Left colon (tissue), 2 donors: ENCODE measurements at places on chromosomes 16 and 17.

DNA sequence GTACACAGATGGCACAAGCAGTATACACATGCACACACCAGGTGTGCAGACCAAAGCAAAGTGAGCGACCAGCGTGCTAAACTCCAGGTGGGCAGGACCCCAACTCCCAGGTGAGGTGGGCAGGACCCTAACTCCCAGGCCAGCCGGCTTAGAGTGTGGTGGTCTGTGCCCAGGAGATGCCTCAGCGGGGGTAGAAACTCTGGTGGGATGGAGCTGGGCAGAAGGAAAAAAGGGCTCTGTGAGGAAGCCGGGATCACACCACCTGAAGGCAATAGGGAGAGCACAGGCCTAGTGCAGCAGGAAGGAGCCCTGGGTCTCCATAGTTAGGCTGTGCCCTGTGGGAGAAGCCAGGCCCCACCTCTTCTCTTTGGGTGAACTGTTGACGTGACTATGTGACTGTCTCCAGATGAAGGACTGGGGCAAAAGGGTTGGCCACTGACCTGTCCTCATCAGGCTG lies 1.6 kb upstream of the FOXJ1 start:
- no peak for DNase-seq

GRCh38 chr17:43695970-43696865 lies 34.5 kb upstream of the MEOX1 start:
- DNase-seq: no peak

DNA sequence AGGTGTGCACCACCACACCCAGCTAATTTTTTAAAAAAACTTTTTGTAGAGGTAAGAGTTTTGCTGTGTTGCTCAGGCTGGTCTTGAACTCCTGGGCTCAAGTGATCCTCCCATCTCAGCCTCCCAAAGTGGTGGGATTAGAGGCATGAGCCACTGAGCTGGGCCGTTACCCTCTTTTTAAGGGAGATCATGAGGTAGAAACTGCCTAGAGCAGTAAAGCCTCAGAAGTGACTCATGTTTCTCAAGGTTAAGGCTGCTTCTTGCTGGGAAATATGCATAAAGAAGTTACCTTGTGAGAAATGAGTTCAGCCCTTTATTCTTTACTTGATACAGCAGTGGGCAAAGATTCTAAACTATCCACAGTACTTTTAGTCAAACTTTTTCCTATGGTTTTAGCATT lies 38.2 kb downstream of the GRB2 start:
- DNase-seq: no peak

DNA sequence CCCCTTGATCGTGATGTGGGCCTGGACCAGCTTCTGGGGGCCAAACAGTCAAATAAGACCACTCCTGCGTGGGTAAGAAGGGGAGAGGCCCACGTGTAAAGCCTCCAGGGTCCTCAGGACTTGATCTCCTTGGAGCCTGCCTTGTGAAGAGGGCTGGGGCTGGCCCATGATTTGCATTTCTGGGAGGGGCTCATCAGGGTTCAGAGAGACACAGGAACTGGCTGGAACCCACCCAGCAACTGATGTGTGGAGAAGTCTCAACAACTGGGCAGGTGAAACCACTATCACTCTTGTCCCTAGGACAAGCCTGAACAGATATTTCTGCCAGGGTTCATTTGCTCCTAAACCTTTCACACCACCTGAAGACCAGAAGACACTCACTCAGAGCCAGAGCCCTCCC lies 214.7 kb downstream of the ZNF423 start:
- DNase-seq: no peak

GRCh38 chr17:44350733-44351226 lies 5.7 kb downstream of the GRN start:
- DNase-seq: peak; percentile 77

GRCh38 chr17:60135151-60135950 lies 14.4 kb upstream of the CA4 start:
- DNase-seq: peak; percentile 89

DNA sequence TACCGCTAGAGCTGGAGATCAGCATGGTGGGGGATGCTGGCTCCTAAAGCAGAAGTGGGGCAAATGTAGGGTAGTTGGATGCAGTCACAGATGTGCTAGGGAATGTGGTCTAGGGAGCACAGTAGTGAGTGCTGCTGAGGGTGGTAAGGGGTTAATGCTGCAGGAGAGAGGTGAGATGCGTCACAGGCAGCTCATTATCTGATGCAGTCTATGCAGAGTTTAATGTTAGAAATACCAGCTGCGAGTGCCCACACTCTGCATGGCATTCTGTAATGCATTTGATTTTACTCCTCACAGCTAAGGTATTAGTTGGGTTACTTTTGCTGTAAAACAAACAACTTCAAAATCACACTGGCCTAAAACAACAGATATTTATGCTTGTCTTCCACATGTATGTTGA lies 491.3 kb upstream of the HSBP1 start:
- no peak for DNase-seq

DNA sequence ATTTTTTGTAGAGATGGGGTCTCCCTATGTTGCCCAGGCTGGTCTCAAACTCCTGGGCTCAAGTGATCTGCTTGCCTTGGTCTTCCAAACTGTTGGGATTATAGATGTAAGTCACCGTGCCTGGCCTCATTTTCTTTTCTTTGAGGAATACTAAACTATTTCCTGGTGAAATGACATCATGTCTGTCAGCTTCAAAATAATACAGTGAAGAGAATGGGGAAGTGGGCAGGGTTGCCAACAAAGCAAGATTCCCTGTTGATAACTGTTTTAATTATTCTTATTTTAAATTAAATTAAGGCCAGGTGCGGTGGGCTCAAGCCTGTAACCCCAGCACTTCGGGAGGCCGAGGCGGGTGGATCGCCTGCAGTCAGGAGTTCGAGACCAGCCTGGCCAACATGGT lies 21.1 kb downstream of the PIPOX start:
- DNase-seq: no peak

DNA sequence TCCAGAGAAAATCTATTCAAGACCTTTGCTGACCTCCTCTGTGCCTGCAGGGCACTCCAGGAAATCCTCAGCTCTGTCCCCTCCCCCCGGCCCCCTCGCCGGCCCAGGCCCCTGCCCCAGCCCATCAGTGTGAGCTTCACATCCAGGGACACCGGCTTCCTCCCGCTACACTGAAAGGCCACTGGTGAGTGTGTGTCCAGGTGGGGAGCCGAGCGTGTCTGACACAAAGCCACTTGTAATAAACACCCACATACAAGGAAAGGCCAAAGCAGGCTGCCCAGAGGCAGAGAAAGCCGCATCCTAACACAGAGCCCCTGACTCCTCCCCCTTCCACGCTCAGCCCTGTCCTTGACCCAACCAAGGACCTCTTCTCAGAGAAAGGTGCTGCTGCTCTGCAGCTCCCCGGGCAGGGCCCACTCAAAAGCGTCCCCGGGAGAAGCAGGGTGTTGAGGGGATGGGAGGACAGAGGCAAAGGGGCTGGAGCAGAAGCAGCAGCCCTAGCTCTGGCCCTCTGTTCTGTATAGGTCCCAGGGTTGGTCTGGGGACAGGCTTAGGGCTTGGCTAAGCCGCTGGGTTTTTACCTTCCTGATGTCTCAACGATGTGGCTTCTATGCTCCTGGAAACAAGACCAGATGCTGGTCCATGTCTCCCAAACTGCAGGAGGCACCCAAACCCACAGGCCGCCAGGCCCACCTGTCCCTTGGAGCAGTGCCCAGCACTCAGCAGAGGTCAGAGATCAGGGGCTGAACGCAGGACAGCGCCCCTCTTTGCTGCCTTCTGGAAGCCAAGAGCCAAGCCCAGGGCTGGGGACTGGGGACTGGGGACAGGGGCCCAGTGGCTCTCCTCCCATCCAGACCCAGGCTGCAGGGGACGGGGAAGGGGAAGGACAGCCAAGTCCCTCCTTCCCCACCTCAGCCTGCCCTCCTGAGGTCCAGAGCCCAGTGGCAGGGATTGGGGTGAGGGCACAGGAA lies 15.3 kb downstream of the MNT start:
- no peak for DNase-seq

DNA sequence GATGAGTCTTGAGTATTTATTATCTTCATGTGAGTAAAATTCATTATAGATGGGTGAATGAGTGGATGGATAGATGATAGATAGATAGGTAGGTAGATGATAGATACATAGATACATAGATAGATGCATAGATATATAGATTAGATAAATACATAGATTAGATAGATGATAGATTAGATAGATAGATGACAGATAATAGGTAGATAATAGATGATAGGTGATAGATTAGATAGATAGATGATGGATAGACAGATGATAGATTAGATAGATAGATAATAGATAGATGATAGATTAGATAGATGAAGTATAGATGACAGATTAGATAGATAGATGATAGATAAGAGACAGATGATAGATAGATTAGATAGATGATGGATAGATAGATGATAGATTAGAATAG lies 21.8 kb upstream of the WFIKKN2 start:
- DNase-seq: no peak

DNA sequence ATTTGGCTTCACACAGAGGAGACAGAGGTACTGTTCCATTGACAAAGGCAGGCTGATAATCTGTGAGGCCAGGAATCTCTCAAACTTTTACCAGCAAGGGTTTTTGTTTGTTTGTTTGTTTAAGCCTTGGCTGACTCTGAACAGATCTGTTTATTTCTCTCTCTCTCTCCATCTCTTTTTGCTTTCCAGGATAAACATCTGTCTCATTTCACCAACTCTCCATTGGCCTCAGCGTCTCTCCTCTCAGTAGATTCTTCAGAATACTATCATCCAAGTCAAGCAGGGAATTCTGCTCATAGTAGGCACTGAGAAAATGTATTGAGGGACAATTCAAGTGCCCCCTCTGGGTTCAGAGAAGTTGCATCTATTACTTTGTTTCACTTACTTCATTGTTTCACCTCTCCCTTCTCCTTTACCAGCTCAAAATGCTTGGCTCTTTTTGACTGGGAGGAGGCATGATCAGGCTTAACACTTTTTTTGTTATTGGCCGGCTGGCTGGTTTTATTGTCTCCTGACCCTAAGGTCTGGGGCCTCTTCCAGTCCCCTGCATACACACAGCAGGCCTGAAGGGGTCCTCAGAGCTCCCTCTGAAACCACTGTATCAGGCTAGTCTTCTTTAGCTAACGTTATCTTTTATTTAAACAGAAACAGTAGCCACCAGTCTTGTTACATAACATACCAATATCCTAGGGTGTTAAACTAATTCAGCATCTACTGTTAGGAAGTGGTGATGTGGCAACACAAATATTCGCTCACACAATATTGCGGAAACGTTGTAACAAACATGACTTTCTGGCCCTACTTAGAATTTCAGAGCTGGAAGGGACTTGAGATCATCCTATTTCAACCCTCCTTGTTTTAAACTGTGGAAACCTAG lies 2.0 kb upstream of the YPEL2 start:
- DNase-seq: peak; percentile 59

DNA sequence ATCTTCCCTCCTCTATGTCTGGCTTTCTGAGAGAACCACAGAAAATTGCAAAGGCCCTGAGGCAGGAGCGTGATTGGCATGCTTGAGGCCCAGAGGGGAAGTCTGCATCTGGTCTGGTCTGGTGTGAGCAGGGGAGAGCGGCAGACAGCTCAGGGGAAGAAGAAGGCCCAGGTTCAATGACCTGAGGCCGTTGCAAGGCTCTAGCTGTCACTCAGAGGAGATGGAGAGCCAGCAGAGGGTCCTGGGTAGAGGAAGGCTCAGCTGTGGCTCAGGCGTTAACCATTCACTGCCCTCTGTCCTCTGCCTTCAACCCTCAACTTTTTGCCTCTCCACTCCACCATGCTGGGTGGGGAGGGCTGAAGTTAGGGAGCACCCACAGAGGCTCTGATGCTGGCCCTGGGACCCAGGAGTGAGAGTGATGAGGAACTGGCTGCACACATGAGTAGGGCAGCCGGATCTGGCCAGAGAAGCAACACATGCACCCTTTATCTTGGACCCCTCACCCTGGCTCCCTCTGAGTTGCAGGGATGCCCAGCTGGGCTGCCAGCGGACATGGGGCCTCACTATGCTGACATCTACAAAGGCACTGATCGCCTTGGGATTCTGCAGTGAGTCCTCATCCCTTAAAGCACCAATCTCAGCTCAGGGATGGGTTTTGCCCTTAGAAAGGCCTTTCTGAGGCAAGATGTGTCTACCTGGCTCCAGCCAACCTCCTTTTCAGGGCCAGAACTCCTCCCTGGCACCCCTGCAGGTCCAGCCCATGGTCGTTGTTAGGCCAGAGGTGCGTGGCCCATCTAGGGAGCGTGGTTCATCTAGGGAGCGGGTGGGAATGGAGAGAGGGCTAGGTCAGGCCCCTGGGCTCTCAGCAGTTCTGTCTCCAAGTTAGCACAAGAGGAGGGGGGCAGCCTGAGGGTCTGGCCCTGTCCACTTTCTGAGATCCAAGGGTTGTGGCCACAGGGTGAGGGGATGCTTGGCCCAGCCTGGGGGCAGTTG lies 7.7 kb upstream of the KRTAP17-1 start:
- DNase-seq: no peak

DNA sequence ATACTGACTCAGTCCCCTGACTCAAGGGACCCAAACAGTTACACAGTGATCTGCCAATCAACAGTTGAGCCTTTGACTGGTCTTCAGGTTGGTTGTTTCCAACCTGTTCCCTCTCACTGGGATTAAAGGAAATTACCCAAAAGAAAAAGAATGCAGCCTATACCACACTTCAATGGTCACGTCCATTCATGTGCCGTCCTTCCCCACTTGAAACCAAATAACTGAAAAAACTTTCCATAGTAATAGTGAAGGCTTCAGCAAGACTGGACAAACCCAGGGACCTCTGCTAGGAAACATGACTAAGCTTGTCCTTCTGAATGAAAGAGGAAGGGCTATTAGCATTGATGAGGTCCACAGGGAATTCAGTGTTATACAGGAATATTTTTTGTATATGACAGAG lies 30.6 kb downstream of the MRPS23 start:
- DNase-seq: no peak

GRCh38 chr17:80848449-80849102 lies 143.1 kb upstream of the CHMP6 start:
- no peak for DNase-seq

GRCh38 chr17:80888276-80889160 lies 103.1 kb upstream of the CHMP6 start:
- DNase-seq: peak; percentile 17

DNA sequence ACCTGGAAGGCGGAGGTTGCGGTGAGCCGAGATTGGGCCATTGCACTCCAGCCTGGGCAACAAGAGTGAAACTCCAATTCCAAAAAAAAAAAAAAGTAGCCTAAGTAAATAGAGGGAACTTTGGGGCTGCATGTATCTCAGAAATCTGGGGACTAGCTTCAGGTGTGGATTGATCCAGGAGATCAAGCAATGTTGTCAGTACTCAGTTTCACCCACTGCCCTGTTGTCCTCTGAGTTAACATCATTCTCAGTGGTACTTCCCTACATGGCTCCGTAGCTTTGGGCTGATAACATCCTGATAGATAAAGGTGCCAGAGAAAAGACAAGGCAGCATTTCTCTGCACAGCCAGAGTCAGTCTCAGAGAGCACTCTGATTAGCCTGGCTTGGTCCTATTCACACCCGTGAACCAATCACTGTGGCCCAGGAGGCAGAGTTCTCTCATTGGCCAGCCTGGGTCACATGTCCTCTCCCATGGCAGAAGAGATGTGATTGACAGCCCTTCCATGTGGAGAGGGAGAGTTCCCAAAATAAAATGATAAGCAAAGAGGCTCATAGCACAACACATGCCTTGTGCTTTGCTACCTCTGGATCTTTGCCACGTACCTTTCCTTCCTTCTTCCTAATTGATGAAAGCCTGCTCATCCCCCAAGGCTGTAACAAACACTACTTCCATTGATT lies 99.6 kb downstream of the ABCC1 start:
- no peak for DNase-seq

- DNase-seq: no peak
These were observed 21.5 kb upstream of the CD300E start for GRCh38 chr17:74645010-74645409.

GRCh38 chr16:89573826-89574680 lies 1.5 kb upstream of the CPNE7 start:
- DNase-seq: no peak
